ENCODE measurements at places on chromosomes 12 and 14.

DNA sequence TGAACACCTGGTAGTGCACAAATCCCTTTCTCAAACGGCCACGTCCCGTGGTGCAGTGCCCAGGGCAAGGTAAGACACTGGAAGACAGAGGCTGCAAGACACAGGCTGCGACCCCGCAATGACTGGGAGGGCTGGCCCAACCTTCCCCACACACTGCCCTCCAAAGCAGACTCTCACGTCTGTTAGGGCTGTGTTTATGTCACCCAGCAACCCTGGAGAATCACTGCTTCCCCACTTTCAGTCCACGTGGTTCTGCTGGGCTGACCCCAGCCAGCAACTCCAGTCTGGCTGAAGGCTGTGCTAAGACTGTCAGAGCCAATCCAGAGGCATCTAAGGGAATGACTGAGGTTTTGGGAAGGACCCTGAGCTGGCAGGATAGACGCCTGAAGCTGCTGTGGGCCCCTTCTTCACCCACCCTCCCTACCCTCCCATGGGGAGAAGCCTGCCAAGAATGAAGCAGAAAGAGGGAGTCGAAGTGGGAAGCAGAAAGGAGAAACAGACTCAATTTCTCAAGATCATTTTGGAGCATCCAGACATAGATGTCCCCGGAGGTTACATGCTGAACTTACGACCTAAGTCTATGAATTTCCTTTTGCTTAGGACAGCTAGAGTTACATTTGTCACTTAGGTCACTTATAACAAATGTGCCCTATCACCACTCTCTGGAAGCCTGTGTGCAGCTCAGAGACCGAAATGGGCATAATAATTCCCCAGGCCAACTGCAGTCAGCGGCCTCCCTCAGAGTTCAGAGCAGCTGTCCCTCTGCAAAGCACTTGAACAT lies 11.7 kb downstream of the KDM2B start:
- no peak for DNase-seq

GRCh38 chr14:77230914-77231313 lies 40.1 kb downstream of the NGB start:
- DNase-seq, result no peak

DNA sequence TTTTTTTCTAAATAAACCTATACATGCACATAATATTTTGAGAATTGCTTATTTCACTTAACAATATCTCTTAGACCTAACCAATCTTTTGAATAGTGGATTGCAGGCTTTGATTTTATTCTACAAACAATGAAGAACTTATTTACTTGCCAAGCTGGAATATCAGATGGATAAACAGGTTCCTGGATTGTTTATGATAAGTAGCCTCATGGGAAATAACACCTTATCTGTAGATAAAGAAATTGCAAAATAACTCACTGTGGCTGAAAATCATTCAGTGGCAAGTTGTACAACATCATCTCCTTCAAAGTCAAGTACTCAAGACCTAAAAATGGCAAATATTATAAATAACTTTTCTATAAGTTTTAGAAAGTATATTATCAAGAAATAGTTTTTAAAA lies 335.4 kb upstream of the ATP2B1 start:
- DNase-seq, result no peak

DNA sequence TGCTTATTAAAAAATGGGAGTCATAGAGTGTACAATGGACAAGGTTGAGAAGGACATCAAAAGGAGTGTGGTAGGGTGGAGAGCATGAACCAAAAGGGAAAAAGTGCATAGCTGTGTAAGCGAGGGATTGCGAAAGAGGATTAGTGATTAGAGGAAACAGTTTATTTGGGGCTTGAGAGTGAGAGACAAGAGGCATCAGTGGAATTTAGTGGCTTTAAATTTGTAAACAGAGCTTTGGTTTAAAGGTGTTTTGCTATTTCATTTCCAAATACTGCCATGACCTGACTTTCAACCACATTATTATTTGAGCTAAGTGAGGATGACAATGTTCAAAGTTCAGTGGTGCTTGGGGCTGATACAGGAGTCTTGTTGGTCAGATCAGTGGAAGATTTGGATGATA lies 53.4 kb downstream of the SLC16A7 start:
- DNase-seq, result no peak

Data from NCI-H774 (cell line).